ENCODE measurements at places on chromosomes 7 and 10. TPM values are rescaled to one million over a fixed set of nuclear protein-coding genes. Genes with fewer than 3 reads are reported as not detected.

- DNase-seq = no peak
Measured at GRCh38 chr7:129169171-129169671, 19.2 kb upstream of the SMO start.

DNA sequence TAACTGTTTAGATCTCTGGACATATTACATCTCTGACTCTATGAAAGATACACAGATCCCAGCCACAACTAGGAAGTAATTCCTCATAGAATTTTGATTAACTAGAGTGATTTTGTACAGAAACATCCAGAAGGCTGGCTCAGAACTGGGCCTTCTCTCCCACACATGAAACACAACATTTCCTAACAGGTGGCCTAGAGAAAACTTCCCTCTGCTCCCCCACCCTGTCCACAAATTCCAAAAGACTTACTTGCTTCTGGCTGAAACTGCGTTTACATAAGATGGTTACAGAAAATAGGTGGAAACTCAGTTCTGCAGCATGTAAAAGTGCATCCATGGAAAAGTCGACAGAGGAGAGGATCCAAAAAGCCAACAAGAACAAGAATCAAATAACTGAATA is 132.9 kb downstream of the FZD1 start:
- DNase-seq = no peak

DNA sequence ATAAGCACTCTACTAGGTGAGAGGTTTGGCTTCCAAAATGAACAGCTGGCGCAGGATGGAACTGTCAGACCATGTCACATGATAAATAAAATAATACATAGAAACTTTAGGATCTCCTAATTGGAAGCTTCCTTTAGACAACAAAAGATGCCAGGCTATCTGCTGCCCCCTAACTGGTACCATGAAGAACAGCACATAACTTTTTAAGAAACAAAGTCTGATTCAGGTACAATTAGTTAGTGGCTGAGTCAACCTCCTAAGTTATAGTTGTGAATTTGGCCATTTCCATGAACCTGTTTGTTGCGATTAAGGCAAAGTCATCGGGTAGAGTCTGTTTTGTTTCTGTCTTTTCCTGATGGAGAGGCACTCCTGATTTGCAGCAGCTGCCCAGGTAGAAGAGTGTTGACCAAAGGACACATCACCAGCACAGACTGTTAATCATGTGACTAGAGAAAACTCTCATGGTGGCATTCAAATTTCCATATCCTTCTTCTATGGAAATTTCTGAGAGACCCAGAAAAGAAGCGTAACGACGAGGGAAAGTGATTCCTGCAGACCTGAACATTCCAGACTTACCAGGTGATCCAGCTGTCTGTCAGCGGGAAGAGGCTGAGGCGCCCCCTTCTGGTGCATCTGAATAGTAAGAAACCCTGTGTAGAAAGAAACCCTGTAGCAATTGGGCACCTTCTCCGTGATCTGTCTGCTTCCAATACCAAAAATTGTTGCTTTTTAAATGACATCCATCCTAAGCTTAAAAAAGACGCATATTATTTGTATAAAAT is 8.6 kb upstream of the INHBA start:
- DNase-seq = no peak

- no peak for DNase-seq
Measured at GRCh38 chr7:1103789-1104515, 16.0 kb downstream of the GPER1 start.

DNA sequence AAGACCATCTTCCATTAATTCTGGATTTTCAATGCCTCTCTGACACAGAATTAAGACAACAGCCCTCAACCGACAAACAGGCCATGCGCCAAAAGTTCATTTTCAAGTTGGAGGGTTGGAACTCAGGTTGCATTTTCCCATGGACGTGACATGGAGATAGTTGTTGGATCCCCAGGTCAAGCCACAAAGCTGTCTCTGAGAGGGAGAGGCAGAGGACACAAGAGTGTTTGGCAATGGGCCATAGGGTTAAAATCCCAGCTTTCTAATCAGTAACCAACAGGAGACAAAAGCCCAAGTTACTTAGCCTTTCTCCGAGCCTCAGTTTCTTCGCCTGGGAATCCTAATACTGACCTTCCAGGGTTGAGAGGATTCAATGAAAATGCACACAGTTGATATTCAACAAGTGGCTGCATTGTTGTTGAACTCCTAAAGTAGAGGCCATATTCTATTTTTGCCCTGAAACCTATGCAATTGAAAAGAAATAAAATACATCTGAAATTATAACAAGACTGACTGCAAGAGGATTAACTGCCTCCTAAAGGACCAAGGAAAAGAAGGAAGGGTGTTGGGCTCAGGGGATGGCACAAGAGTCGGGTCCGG is 44.3 kb downstream of the SORBS1 start:
- DNase-seq = no peak

DNA sequence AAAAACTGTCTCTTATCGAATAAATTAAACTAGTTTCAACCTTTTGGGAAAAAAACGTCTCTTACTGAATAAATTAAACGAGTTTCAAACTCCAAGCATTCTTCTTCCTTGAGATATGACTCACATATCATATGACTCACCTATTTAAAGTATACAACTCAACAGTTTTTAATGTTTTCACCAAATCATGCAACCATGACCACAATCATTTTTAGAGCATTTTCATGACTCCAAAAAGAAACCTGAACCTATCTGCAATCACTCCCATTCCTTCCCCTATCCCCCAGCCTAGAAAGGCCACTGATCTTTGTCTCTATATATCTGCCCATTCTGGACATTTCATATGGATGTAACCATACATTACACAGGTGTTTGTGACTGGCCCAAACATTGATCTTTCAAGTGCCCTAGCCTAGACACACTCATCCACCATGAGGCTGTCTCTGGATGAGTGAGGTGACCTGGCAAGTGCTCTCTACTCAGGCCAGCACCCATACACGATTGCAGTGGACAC is 115.3 kb downstream of the PIP4K2A start:
- no peak for DNase-seq

GRCh38 chr7:129591868-129592267 is 19.7 kb upstream of the NRF1 start:
- no peak for DNase-seq

GRCh38 chr7:127845522-127846214 is 185.6 kb downstream of the LRRC4 start:
- no peak for DNase-seq

GRCh38 chr10:31034098-31034909 is 2.6 kb upstream of the ZNF438 start:
- no peak for DNase-seq

GRCh38 chr7:22786290-22786932 is 36.2 kb downstream of the TOMM7 start:
- DNase-seq = no peak

DNA sequence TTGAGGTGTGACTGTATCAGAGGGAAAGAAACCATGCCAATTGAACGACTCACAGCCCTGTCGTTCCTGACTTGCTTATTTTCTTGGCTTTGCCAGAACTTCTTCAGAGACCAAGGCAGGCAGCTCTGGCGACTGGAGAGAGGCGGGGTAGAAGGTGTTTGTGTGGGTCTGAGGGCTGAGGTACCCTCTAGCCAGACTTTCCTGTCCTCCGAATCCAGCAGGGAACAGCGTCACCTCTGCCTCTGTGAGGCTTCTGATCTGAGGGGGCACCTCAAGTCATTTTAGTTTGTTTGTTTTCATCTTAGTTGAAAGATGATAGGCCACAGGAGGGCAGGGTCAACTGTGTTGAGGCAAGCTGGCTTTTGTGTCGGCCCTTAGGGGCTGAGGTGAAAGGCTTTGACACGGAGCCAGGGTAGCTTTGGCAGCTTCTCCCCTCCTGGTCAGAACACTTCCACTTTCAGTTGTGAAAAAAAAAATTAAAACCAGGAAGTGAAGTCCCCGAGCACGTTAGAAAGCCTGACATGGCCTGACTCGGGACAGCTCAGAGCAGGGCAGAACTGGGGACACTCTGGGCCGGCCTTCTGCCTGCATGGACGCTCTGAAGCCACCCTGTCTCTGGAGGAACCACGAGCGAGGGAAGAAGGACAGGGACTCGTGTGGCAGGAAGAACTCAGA is 1.9 kb downstream of the ACSL5 start:
- DNase-seq = peak; percentile 36

GRCh38 chr10:12358863-12359564 is 9.7 kb downstream of the CAMK1D start:
- DNase-seq = no peak

GRCh38 chr7:43700059-43700501 is 29.2 kb downstream of the COA1 start:
- no peak for DNase-seq

DNA sequence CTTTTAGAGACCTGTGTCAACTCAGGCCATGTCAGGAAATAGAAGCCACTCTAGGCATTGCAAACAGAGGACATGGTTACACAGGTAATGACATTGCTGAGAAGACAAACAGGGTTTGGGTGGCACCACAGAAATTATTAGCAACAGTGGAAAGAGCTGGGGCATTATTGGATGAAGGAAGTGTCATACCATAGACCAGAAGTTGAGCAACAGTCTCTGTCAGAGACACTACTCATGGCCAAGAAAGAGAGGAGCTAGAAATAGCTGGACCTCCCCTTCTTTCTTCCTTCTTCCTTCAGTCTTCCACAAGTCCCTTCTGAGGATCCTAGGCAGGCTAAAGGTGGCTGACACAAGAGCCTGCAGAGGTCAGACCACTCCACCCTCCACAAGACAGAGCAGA is 4.2 kb upstream of the LIPA start:
- no peak for DNase-seq

- DNase-seq = no peak
Measured at GRCh38 chr10:89201345-89202032, 5.6 kb downstream of the CH25H start.

The ABI1 gene
- polyA plus RNA-seq = 66.0 TPM

The GPR85 gene
- polyA plus RNA-seq = not detected

Measured in naive thymus-derived CD4-positive, alpha-beta T cell (primary cell).